Suprapubic skin (tissue), 4 donors: ENCODE measurements at places on chromosomes 7 and 10. TPM values are rescaled to one million over a fixed set of nuclear protein-coding genes. Genes with fewer than 3 reads are reported as not detected.

Gene DYDC2
- total RNA-seq: not detected

Gene TFR2
- total RNA-seq: 1.1 TPM

Gene CHN2
- total RNA-seq: 3.6 TPM

DNA sequence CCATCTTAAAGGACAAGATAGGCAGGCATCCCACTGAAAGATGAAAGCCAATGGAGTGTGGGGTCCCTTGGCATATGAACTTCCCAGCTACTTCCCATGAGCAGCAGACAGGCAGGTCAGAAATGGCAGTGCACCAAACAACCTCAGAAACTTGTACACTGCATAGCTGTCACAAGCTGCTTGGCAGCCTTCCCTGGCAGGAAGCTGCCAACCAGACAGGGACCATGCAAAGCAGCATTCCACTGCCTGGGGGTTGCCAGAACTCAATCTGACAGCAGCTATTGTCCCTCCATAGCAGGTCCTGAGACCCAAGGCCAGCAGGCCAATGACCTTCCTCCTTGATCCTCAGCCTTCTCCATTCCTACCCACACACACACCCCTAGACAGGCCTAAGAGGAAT, 139.5 kb downstream of the PLCE1 start:
- no peak overlapping the region for H3K27ac ChIP-seq
- no peak for DNase-seq
- no peak overlapping the region for H3K4me3 ChIP-seq
- H3K36me3 ChIP-seq: no peaks in the 10 kb centered on the region
- H3K4me1 ChIP-seq: no peaks in the 10 kb centered on the region
- H3K27me3 ChIP-seq: no peaks in the 10 kb centered on the region
